ENCODE measurements at places on chromosomes 4 and X.

DNA sequence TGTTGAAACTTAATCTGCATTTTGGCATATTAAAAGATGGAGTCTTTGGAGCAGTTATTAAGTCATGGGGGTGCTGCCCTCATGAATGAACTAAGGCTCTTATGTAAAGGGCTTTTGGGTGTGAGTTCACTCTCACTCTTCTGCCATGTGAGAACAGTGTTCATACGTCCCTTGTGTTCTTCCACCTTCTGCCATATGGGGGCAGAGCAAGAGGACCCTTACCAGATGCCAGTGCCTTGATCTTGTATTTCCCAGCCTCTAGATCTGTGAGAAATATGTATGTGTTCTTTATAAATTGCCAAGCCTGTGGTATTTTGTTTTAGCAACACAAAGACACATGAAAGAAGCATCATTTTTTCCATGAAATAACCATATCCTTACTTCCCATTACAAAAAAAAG lies 213.9 kb downstream of the SPOCK3 start:
- no peak for DNase-seq

- no peak for DNase-seq
Observed at GRCh38 chrX:7085879-7086278, 61.6 kb upstream of the STS start.

DNA sequence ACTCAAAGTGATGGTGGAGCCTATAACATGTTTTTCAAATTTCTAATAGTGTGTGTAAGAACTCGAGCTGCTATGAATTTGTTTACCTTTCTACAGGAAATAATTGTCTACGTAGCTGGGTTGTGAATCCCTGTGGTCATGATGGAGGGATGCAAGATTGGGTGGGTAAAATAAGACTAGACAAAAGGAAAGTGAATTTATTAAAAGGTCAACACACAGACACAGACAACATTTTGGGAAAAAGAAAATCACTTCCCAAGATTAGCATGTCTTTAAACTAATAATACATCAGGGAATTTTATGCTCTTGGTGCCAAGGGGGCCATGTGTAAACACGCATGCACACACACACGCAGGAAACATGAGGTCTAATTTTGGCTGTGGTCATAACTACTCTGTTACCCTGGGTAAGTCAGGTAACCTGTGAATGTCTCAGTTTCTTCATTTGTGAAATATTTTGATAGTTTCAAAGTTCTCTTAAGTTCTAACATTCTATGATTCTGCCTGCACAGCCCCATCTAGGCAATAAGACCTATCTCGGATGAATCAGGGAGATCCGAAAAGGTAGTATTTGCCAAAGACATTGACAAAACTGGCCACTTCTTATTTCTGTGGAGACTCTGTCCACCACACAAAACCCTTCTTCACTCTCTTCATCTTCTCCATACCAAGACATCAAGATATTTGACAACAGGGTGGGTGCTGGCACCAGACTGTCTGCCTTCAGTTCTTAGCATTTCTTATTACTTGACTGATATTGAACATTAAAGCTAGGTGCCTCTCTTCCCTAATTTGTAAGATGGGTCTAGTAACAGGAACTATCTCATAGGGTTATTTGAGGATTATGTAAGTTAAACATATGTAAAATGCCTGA lies 1.6 kb upstream of the UNC5C start:
- DNase-seq: no peak

DNA sequence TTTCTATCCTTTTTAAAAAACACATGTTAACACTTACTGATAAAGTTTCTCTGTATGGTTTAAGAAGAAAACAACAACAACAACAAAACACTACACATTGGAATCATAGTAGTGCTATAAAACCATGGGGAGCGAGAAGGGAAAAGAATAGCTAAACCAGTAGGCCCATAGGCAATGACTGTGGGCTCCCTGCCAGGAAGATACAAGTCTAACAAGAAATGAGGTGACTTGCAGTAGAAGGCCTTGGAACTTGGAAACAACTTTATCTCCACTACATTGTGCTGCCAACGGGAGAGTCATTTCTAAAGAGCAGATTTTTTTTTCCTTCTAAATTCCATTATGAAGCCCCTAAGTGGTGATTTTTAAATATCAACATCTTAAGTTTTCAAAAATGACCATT lies 78.0 kb downstream of the GPC4 start:
- DNase-seq: no peak

DNA sequence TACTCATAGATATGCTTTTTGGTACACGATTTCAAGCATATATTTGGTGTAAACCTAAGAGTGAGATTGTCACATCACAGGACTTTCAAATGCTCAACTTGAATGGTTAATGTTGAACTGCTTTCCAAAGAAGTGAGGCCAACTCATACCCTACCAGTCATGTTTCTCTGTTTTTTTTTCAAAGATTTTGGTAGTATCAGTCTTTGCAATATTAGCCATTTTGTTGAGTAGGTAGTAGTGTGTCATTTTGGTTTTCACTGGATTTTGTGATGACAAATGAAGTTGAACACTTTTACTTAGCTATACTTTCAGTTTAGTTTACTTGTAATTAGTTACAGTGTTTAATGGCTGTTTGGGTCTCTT lies 12.5 kb upstream of the HS3ST1 start:
- DNase-seq: no peak

DNA sequence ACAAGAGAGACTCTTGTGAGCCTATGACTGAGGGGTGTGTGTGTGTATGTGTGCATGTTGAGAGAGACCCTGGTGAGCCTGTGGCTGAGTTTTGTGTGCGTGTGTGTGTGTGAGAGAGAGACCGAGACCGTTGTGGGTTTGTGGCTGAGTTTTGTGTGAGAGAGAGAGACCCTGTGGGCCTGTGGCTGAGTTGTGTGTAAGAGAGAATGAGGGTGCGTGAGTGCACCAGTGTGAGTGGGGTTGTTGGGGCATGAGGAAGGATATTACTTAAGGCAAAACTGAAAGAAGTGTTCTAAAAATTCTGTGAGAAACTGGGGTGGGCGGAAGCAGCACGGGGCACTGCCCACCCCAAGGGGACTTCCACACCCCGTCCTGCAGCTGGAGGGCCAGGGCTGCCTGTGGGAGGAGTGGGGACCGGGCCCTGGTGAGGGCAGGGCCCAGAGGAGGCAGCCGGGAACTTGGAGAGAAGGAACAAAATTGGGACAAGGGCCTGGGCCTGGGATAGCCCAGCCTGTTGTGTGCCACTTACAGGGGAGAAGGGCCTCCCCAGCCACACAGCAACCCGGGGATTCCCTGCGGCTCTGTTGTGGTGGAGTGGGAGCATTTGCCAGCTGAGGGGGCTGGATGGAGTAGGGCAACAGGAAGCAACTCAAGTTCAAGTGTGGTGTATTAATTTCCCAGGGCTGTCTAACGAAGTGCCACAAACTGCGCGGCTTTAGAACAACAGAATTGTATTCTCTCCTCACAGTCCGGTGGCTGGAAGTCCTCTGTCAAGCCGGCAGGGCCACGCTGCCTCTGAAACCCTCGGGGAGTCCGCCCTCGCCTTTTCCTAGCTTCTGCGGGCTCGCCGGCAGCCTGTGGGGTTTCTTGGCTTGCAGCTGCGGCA lies 22.1 kb downstream of the TMEM131L start:
- DNase-seq: peak; percentile 66

- DNase-seq: no peak
Observed at GRCh38 chr4:18321956-18322530, 300.5 kb upstream of the LCORL start.

DNA sequence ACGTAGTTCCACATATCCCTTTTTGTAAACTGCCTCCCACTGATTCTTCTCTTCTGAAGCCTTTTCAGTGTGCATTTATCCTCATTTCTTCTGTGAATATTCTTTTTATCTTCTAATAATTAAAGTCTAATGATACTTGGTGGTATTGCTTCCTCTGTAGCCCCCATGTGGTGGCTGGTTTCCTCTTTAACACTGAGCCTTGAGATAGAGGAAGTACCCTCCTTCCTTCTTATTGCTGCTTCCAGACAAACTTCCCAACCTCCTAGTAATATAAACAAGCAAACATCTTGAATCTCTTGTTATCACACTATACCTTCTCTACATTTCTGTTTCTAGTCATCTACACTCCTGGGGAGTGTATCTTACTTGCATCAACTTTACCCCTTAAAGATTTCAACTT lies 310.5 kb upstream of the GIMD1 start:
- DNase-seq: no peak

DNA sequence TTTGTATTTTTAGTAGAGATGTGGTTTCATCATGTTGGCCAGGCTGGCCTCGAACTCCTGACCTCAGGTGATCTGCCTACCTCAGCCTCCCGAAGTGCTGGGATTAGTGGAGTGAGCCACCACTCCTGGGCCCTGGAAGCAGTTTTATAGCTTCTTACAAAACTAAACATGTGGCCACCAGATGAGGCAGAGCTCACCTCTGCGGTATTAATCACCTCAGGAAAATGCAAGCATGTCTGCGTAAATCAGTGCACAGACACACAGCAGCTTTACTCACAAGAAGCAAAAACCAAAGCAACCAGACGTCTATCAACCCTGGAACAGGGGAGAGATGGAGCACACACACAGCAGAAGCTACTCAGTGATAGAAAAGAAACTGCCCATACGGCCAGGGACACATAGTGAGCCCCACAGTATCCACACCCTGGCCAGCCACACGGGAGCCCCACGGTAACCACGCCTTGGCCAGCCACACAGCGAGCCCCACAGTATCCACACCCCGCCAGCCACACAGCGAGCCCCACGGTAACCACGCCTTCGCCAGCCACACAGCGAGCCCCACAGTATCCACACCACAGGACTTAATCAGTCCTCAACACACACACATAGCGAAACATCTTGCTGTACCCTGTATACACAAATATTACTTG lies 30.2 kb downstream of the PPP2R3B start:
- DNase-seq: no peak

DNA sequence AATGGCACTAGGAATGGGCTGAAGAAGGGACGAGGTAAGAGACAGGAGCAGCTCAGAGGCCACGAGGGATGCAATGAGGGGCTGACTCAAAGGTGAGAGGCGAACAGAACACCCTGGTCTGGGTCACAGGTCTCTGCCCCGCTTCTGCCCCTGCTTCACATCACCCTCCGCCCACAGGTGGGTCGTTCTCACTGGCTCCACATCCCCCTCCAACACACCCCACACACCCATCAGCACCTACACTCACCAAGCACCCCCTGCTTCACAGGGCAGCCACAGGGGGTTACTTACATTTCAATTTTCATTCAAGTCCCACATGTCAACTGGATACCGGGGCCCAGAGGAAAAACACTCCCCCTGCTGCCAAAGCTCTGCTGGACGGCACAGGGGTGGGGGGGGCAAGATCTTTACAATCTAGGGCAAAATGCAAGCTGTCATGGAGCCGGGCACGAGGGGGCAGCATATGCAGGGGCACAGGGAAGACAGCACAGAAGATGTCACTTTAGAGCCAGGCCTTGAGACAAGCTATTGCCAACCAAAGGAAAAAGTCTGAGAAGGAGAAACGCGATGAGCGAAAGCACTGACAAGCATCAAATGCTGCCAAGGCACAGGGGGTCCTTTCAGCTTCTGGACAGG lies 94.0 kb downstream of the AFAP1 start:
- DNase-seq: no peak

DNA sequence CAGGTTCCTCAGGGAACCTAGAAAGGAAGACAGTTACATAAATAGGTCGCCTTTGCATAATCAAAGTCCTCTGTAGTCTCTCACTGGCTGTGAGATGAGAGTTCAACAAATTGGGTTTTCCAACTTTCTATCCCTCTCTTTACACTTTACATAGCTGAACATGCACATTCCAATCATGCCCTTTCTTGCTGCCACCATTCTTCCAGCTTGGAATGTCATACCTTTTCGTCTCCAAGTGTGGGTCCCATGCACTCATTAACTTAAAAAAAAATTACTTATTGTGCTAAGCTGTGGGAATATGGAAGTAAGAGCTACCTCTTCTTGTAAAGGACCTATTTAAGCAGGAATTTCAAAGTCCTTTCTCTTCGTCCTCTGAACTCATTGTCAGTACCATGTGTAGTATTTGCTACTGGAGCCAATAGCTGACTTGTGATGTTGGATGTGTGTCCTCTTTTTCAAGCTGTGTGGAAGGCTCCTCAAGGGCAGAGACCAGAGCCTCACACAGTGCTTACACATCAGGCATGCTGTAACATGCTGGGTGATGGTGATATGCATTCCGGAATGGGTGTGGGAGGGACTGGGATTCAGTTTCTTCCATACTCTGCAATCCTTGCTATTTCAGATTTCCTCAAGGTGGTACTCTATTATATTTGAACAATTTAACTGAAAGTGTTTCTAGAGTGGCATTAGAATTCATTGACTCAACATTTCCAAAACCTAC lies 7.1 kb downstream of the ENOPH1 start:
- no peak for DNase-seq

GRCh38 chr4:2923668-2924173 lies 39.5 kb downstream of the NOP14 start:
- DNase-seq: no peak

- no peak for DNase-seq
Observed at GRCh38 chrX:34927866-34928265, 14.7 kb upstream of the FAM47B start.

- DNase-seq: no peak
Observed at GRCh38 chr4:152342293-152342692, 193.6 kb downstream of the FBXW7 start.

GRCh38 chr4:39732728-39733127 lies 34.8 kb downstream of the UBE2K start:
- no peak for DNase-seq

- DNase-seq: no peak
Observed at GRCh38 chrX:97311066-97311778, 427.5 kb downstream of the RPA4 start.

GRCh38 chr4:26707342-26707741 lies 123.5 kb downstream of the TBC1D19 start:
- no peak for DNase-seq

GRCh38 chr4:111433441-111433840 lies 711.8 kb upstream of the FAM241A start:
- DNase-seq: no peak

DNA sequence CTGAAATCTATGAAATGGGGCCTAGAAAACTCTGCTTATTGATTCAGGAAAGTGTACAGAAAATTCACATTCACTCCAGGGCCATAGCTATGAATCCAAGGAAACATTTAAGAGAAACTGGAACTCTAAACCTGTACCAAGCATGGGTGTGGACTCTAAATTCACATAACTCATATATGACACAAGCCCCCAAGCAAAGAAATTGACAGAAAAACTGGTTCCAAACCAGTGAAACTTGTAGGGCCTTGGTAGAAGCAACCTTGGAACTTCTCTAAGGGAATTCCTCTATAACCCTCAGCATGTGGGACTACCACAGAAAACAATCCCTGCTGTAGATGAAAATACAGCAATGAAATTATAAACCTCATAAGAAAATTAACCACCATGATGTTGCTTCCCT lies 106.6 kb upstream of the NRK start:
- DNase-seq: no peak

DNA sequence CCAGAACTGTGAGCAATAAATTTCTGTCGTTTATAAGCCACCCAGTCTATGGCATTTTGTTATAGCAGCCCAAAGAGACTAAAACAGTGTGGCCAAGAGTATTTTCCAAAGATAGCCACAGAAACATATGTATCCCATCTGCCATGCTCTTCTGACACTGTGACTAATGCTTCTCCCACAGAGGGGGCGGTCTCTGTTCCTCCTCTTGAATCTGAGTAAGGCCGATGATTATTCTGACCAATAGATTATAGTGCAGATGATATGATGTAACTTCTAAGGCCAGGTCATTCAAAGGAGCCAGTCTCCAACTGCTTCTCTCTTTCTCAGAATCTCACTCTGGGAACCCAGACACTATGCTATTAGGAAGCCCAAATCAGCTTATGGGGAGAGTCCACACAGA lies 570.7 kb downstream of the BCOR start:
- DNase-seq: no peak

All from stimulated activated CD4-positive, alpha-beta T cell treated with anti-CD3 and anti-CD28 coated beads, Interleukin-1b, Interleukin-23, amount 100 ng/mL, for 1 hour (primary cell).